Activated T-cell treated with anti-CD3 and anti-CD28 coated beads for 24 hours (primary cell): ENCODE measurements at places on chromosomes 3 and 15.

DNA sequence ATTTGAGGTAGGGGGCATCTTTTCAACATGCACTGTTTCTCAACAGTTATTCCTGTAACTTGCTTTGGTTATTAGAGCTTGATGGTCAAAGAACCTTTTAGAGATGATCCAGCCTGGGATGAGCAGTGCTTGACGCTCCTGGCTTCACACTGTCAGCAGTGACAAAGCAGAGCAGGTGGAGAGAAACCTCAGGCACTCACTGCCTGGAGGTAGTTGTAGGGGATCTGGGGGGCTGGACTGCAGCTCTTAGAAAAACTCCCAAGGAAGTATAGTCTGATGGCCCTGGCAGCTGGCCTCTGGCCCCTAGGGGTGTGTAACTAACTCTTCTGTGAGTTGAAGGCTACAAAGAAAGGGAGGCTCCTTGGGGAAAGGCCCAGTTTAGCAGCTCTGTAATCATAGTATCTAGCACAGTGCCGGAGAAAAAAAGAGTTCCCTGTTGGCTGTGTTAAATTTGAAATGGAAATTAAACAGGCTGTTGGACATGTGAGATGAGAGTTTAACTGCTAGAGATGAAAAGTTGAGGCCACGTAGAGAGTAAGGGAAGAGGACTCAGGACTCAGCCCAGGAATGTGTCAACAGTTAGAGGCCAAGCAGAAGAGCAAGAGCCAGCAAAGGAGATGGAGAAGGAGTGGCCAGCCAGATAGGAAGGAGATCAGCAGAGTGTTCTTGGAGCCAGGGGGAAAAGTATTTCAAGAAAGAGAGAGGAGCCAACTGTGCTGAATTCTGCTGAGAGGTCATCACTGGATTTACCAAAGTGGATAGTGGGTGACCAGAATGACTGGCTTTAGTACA, 14.2 kb downstream of the OXNAD1 start:
- DNase-seq = no peak

GRCh38 chr15:36914466-36914865, 185.9 kb downstream of the MEIS2 start:
- DNase-seq = no peak

DNA sequence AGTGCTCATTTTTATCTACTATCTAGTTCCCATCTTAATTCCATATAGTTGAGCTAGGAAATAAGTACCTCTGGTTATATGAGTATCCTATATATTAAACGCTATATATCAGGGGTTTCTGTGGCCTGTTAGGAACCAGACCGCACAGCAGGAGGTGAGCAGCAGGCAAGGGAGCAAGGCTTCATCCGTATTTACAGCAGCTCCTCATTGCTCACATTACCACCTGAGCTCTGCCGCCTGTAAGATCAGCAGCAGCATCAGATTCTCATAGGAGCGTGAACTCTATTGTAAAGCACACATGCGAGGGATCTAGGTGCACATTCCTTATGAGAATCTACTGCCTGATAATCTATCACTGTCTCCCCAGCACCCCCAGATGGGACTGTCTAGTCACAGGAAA, 23.0 kb downstream of the GSK3B start:
- DNase-seq = no peak

- DNase-seq = no peak
Measured at GRCh38 chr3:184610245-184610871, 48.8 kb downstream of the EPHB3 start.

- peak; percentile 19 for DNase-seq
Measured at GRCh38 chr3:16337856-16338540, 73.0 kb downstream of the OXNAD1 start.

DNA sequence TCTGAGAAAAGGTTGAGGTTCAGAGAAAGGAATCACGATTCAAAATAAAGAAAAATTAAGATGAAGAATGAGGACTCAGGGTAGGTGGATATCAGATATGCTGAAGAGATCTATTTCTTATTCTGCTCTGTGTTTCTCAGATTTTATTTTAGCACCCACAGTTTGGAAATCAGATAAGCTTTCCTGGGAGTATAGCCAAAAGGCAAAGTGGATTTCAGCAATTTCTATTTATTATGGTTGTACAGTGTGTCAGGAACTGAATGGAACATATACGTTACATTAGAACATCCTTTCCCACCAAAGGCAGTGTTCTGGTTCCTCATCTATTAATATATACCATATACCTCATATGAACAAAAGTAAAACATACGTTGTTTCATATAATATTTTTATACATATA, 18.9 kb downstream of the PEX5L start:
- DNase-seq = no peak

- DNase-seq = no peak
Measured at GRCh38 chr3:14397531-14397930, 4.9 kb upstream of the SLC6A6 start.

DNA sequence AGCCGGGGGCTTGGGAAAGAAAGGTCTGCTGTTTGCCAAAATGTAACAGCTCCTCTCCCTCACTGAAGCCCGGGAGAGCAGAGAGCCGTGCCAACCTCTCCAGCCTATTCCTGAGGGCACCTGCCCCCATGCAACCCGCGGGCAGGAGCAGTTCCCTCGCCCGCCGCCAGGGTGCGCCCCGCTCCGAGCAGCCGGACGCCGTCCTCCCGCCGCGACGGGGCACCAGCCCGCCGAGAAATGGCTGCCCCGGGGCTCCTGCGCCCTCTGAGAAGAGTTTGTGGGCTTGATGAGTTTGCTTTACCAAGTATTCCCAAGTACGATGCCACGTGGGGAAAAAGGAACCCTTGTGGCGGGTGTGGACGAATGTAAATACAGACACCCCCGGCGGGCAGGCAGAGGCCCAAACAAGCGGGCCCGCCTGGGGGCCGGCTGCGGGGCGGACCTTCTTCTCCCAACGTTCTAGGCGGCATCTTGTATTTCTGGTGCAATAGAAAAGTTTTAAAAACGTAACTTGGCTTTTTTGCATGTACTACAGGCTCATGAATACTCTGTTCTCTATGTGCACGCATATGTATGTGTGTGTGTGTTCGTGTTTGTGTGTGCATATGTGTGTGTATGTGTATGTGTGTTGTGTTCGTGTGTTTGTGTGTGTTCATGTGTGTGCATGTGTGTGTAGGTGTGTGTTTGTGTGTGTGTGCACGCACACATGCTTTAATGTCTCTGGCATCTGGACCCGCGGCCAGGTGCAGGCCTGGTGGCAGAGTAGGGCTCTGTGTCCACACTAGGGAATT, 162.9 kb downstream of the CHSY1 start:
- peak; percentile 78 for DNase-seq

- no peak for DNase-seq
Measured at GRCh38 chr3:177468331-177468730, 271.0 kb upstream of the TBL1XR1 start.

DNA sequence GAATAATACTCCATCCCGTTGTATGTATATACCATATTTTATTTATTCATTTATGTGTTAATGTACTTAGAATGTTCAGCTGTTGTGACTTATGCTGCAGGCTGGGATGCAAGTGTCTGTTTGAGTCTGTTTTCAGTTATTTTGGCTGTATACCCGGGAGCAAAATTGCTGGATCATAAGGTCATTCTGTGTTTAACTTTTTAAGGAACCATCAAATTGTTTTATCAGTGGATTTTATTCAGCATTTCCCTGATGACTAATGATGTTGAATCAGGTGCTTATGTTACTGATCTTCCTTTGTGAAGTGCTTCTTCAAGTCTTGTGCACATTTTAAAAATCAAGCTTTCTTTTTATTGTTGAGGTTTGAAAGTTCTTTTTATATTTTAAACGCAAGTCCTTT, 118.1 kb downstream of the SLC25A26 start:
- no peak for DNase-seq

DNA sequence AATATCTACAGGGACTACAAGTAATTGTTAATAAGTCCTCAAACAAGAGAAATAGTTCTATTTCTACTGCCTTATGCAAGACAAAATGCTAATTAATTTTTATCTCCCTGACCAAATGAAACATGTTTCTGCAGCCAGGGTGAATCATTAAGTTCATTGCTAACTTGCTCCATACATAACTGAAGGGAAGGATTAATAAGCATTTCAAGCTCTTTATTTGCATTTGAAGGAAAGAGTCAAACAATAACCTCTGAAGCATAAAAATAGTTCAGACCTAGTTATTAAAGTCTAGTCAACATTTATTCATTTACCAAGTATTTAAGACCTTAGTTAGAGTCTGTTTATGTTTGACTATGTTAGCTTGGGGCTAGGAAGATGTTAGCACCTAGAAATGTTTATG, 120.0 kb downstream of the ATP1B3 start:
- no peak for DNase-seq

DNA sequence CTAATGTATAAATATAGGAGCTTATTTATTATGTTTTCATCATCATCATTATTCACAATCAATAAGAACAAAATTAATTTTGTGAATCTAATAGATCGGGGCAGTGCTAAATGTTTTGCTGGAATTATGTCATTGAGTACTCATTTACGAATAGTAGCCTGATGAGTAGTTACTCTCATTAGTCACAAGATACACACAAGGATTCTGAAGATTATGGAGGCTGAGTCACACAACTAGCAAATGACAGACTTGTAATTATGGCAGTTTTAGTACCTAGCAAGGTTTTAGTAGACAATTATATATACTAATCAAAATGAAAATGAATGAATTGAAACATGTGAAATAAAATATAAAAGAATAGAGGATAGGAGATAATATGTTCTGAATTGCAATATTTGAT, 954.2 kb downstream of the CADM2 start:
- no peak for DNase-seq

- no peak for DNase-seq
Measured at GRCh38 chr3:192727032-192727847, at the start of gene FGF12. FGF12 (minus strand) TSS chr3:192727541.

GRCh38 chr3:10387881-10388609, 67.1 kb upstream of the SEC13 start:
- no peak for DNase-seq

GRCh38 chr15:89361451-89362202, 27.0 kb upstream of the POLG start:
- peak; percentile 41 for DNase-seq

GRCh38 chr15:59591356-59591755, 20.2 kb upstream of the GCNT3 start:
- no peak for DNase-seq

GRCh38 chr3:12999147-13000140, 73.8 kb downstream of the IQSEC1 start:
- DNase-seq = no peak

- DNase-seq = no peak
Measured at GRCh38 chr15:62874064-62874463, 168.5 kb upstream of the TPM1 start.

DNA sequence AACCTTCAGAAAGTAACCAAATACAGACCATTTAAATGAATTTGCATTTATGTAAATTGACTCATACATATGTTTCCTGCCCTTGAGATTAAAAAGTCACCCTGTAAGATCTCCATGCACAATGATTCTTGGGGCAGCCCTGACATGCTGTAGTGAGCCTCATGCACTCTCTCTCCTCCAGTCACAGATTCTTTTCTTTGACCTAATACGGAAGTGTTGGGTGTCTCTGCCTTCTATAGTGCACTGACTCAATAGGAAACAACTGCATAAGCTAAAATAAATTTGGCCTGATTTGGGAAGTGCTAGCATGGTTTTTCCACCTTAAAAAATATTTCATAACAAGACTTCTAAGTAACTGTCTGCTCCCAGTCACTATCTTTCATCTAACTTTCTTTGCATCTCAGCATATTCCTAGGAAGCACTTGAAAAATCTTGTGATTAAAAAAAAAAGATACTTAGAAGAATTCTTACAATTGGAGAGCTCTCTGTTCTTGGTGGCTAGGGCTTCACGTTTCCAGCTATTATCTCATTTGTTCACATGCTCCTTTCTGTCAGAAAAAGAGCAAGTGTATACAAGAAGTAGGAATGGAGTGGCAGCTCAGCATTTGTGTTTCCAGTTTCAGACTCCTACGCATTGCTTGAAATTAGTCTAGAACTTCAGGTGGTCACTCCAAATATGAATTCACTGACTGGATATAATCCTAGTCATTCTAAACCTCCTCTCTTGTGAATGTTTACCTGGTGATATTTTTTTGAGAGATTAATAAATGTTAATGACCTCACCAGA, 207.9 kb upstream of the COL8A1 start:
- DNase-seq = no peak

- no peak for DNase-seq
Measured at GRCh38 chr15:22895465-22896190, 57.2 kb downstream of the NIPA2 start.

- DNase-seq = no peak
Measured at GRCh38 chr3:73291541-73291940, 230.1 kb downstream of the EBLN2 start.

GRCh38 chr3:114804099-114804498, 343.0 kb downstream of the ZBTB20 start:
- no peak for DNase-seq

DNA sequence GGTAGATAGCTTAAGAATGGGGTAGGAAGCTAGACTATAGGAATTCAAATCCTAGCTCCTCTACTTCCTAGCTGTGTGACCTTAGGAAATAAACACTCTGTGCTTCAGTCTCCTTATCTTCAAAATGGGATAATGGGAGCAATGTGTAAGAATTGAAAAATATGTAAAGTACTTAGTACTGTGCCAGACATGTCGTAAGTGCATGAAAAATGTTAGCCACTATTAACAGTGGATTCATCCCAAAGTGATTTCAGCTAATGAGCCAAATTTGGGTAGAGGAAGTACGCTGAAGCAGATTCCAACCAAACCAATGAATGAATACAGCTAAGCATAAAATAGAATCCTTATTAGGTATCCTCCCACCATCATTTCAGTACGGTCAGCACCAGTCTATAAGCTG, 192.1 kb downstream of the RORA start:
- no peak for DNase-seq

DNA sequence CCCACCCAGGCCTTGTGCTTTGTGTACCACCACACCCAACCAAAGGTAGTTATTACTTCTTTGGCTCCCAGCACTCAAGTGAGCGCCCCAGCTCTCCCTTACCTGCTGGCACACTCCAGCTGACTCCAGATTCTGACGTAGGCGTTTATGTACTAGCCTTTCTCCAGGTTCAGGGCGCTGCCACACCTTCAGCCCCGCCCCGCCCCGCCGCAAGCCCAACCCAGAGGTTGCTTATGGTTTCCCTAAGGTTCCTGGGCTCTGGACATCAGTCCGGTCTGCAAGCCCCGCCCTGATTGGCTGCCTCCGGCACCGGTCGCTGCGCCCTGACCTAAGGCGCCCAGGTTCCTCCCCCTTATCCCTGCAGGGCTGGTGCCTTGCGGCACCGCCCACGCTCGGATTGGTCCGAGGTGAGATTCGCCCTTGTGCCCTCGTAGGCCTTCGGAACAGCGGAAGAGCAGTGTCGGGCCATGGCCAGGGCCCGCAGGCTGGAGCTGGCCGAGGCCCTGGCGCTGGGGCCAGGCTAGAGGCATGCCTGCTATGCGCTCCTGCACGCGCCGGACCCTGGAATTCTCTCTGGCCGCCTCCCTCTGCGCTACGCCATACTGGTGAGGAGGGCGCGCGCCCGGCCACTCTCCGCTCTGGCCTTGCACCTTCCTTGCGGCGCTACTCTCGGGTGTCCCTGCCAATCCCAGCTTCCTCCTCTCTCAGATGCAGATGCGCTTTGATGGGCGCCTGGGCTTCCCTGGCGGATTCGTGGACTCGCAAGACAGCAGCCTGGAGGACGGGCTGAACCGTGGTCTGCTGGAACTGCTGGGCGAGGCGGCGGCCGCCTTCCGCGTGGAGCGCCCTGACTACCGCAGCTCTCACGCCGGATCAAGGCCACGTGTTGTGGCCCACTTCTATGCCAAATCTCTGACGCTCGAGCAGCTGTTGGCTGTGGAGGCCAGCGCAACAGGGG, 19.8 kb upstream of the NUDT16 start:
- no peak for DNase-seq

GRCh38 chr15:65969865-65970816, 100.8 kb downstream of the RAB11A start:
- DNase-seq = no peak

- no peak for DNase-seq
Measured at GRCh38 chr3:115418583-115418982, 204.7 kb upstream of the GAP43 start.

GRCh38 chr3:23075496-23075895, 127.6 kb upstream of the UBE2E2 start:
- DNase-seq = no peak
